Adrenal gland (tissue), 19 donors: ENCODE measurements at places on chromosomes 11 and 22.

DNA sequence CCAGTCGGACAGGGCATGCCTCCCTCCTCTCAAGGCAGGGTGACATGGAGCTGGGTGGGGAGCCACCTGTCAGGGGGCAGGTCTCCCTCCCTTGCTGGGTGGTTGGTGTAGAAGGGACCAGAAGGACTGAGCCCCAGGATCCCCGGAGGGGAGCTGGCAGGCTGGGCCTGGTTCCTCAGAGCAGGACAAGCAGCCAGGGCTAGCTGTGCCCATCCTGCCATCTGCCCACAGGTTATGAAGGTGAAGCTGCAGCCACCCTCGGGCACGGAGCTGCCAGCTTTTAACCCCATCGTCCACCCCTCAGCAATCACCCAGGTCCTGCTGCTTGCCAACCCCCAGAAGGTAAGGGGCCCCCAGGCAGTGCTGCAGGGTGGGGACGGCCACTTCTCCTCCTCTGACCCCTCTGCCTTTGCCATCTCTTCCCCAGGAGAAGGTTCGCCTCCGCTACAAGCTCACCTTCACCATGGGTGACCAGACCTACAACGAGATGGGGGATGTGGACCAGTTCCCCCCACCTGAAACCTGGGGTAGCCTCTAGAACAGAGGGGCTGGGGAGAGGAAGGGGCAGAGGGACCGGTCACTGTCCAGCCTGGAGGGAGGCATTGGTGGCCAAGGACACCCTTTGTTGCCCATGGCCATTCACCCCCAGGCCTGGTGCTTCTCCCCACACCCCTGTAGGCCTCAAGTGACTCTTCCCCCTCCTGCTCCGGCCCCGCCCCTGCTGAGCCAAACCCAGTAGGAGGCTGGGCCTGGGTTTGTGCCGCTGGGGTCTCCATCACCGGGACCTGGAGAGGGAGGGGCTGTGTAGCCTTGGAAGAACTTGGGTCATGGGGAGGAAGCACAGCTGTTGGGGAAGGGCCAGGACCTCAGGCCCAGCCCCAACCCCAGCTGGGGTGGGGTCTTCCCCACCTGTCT lies 7.0 kb upstream of the SH3BP1 start:
- DNase-seq: no peak

DNA sequence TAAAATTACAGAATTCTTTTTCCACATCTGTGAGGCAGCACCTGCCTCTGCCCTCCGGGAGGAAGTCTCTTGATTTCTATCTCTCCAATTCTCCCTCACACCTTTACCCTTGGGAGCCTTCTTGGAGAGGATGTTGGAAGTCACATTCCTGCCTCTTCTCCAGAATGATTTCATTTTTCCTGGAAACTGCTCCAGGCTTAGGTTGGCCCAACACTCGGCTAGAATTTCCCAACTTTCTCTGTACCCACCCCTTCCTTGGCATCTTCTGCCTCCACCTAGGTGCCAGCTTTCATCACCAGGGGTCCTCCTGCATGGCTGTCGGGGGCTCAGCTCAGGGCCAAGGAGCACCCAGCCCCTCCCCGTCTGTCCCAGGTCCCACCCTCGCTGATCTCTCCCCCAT lies 43.2 kb downstream of the SLCO2B1 start:
- no peak for DNase-seq

GRCh38 chr11:132022733-132023478 lies 652.5 kb downstream of the NTM start:
- DNase-seq: no peak

DNA sequence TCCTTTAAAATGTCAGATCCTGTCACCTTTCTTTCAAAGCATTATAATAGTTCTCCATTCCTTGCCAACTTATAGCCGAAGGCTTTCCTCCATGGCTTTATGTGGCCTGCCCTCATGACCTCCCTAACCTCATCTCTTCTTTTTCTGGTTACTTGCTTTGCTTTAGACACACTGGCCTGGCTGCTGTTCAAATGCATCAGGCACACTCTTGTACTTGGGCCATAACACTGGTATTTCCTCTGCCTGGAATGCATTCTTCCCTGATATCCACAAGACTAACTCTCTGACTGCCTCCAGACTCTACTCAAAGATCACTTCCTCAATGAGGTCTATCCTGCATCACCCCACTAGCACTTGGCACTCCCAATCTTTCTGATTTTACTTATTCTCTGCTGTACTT lies 710.3 kb downstream of the KCNA4 start:
- no peak for DNase-seq

- no peak for DNase-seq
These were observed 43.8 kb upstream of the JAM3 start for GRCh38 chr11:134025082-134025429.

DNA sequence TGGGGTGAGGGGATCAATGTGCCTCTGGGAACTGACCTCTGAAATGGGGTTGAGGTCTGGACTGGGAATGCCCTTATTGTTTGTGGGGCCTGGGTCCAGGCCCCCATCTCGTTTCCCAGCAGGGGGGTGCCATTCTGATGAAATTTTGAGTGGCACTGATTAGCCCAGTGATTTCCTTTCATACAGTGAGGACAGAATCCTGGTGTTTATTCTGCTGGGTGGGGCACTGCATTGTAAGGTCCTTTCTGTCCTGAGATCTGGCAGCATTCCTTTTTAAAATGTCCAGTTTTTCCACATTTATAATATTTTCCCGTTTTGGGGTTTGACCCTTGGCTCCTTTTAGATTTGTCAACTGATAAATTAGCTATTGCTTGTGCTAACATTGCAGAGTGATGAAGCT lies 27.1 kb downstream of the OR10A6 start:
- DNase-seq: no peak

DNA sequence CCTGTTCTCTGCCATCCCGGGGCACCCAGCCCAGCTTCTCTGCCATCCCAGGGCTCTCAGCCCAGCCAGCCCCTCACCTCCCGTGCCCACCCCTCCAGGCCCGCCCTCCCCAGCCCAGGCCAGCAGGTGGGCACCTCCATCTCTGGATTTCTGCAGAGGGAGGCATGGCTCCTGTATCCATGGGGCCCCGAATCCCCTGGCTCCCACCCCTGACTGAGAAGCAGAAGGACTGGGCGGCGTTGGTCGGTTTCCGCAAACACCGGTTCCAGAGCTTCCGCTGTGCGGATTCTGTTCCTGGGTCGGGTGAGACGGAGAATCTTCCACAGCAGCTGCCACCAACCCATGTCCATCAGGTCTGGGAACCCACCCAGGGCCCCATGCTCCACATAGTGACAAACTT lies 240.3 kb downstream of the BRD1 start:
- no peak for DNase-seq

GRCh38 chr11:110795112-110795624 lies 82.9 kb upstream of the ARHGAP20 start:
- DNase-seq: no peak

GRCh38 chr11:62856333-62856895 lies 17.0 kb upstream of the WDR74 start:
- no peak for DNase-seq

DNA sequence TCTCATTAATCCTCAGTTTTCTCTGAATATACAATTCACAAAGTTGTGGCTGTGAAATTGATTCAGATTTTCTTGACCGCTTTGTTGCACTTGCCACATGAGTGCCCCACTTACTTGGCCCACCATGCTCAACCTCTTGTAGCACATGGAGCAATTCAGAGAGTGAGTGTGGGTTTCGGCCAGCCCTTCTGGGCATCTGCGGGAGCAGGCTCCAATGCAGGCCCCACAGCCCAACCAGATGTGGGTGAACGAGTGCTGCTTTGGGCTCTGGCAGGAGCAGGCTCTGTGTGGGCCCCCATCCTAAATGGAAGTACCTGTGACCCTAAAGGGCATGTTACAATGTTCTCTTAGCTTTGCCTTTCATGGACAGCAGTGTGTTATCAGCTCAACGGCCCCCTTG lies 2338.6 kb downstream of the LRRC4C start:
- DNase-seq: no peak

- no peak for DNase-seq
These were observed 780.9 kb downstream of the ETS1 start for GRCh38 chr11:127806501-127806900.

- DNase-seq: peak; percentile 18
These were observed 593.2 kb downstream of the INSC start for GRCh38 chr11:15707971-15708370.

DNA sequence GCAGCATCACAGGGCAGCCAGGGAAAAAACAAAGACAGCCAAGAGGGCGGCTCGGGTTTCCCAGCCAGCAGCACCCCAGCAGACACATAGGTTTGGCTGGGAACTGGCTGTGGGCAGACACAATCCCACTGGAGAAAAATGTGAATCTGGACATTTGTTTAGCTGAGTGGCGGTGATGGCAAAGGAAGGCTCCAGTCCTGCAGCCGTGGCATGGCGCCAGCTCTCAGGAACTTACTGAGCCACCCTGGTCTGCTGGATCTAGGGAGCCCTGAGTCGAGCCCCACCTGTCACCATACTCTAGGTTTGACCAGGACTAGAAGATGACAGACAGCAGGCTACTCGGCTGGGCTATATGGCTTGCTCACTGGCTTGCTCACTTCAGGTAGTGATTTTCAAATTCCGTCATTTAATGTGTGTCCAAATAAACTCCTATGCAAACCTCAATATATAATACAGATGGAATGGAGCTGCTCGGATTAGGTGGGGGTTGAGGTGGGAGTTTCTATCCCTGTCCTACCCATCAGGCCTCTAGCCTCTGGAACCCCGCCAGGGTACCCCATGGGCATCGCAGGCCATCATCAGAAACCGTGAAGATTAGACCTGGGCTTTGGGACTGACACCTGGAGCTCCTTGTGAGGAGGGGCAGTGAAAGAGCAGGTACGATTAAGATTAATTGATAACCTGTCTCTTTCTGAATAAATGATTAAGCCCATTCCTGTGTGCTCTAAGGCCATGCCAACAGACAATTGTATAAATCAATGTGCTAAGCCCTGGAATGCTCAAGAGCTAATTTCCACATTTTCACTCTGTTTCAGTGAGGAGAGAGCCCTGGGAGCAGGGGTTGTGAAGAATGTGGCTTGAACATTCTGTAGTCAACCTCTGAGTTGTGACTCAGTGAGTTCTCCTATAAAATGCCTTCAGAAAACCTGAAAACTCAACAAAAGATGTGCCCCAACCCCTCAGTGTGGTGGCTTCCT lies 42.5 kb downstream of the GALNT18 start:
- DNase-seq: no peak

GRCh38 chr11:102194990-102195389 lies 84.7 kb downstream of the YAP1 start:
- DNase-seq: no peak

GRCh38 chr22:50695421-50696250 lies 23.0 kb downstream of the SHANK3 start:
- no peak for DNase-seq

GRCh38 chr11:58880166-58880565 lies 35.7 kb upstream of the GLYATL2 start:
- no peak for DNase-seq

DNA sequence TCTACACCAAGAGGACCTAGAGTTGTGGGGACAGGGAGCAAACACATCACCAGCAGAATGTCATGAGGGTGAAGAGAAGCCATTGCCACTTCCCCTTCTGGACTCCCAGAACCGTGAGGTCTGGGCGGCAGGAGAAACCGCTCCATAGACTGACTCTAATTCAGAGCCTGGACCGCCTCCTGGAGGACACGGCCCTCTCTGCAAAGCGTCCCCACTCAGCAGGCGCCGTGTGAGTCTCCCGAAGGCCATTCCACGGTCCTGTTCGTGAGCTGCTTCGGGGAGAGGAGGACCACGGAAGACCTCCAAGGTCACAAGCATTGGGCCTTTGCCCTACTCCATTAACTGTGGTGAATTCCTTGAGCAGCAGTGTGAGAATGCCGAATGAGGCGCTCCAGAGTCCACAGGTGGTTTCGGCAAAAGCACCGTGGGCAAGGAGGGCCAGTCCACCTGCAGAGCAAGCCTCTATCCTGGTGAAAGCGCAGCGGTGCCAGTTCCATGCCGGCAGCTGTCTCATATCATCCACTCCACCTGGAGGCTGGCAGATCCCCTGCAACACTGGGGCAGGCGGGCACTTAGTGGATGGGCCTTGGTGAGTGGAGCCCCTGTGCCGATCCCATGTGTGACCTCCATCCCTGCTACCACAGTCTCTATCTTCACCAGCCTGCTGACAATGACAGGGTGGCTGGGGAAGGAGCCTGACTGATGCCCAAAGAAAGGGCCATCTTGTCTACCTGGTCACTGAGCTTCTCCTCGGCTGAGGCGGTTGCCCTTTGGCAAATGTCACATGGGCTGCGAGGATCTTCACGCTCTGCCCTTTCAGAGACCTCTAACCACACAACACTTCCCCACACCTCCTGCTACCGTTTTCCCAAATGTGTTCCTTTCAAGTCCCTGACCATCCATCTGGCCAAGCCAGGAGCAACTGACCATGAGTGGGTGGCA lies 7.5 kb downstream of the C11orf21 start:
- no peak for DNase-seq

DNA sequence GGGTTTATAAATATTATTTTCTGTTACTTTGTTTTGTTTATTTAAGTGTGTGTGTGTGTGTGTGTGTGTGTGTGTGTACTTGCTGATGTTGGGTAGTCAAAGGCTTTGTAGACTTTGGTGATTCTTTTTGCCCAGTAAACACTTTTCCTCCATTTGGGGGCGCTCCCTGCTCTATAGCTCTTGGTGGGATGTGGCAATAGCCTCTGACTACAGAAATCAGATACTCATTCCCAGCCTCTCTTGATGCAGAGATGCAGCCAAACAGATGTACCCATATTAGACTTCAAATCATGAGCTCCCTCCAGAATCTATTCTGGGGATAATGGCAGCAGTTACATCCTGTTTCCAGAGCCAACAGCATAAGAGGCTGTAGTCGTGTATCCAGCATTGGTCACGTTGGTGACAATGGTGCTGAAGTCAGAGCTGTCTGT lies 33.4 kb upstream of the APOL5 start:
- peak; percentile 34 for DNase-seq

- no peak for DNase-seq
These were observed 1.7 kb upstream of the LDHA start for GRCh38 chr11:18392434-18393321.

DNA sequence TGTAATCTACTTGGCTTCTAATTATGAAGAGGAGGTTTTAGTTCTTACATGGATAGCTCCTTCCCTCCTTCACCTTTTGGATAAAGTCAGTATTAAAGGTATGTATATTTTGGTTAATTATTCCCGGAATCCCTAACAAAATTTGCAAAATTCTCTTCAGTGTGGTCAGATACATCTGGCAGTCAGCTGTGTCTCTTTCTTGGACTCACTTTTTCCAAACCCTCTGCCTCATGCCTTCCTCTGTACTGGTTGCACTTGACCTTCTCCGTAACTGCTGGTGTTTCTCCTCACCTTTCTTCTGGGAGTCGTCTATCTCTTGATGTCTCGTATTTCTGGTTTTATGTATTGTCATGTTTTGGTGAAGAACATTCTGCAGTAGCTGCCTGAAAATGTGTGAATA lies 62.5 kb downstream of the PPP6R3 start:
- no peak for DNase-seq

GRCh38 chr11:21262992-21263391 lies 593.6 kb downstream of the NELL1 start:
- DNase-seq: no peak

DNA sequence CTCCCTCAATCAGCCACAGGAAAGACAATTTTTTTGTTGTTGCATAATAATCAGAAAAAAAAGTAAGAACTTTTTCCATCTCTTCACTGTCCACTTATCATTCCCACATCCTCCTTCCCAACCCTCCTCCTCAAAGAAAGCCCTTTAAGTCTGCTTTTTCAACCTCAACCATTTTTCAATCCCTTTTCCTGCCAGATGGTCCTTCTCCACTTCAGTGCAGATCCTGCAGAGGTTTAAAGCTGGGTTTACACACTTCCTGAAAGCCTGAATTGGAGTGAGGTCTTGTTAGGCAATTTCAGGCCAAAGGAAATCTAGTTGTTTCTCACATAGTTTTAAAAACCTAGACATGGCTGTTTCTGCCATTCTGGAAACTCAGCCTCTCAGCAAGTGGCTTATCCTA lies 78.3 kb downstream of the RPL27A start:
- DNase-seq: peak; percentile 8

- DNase-seq: peak; percentile 11
These were observed 44.1 kb downstream of the GNB1L start for GRCh38 chr22:19810381-19811201.
